ENCODE measurements at places on chromosomes 2 and 18. TPM values are rescaled to one million over a fixed set of nuclear protein-coding genes. Genes with fewer than 3 reads are reported as not detected.

DNA sequence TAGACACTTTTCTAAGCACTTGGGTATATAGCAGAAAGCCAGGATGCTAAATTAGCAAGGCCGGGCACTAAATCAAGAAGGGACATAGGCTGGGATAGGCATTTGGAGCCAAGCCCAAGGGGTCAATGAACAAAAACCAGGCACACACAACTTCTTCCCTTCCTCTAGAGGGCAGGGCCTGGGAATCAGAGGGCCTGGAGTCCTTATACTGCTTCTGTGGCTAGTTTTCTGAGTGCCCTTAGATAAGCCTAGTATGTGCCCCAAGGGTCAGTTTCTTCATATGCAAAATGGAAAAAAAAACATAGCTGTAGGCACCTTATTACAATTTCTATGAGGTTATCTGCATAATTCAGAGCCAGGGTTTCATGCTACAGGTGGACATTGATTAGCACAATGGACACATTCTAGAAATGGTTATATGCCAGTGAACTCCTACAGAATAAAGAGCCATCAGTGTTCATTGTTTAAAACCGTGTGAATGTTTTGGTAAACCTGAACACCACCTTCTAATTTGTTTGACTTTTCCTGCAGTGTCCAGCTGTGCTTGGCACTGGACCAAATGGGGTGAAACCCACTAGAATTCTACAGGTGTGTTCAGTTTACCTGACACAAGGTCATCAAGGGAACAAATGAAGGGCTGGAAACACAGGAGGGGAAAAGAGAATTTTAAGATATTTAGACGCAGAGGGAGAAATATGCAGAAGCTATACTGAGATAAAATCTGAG, 49.6 kb downstream of the PAX8 start:
- DNase-seq, result peak; percentile 35

Gene CRYBA2
- not detected for total RNA-seq

GRCh38 chr2:223681125-223681524, 79.0 kb upstream of the SCG2 start:
- DNase-seq, result no peak

GRCh38 chr18:24491927-24492834, 31.7 kb downstream of the HRH4 start:
- DNase-seq, result no peak

GRCh38 chr18:21452276-21452780, 148.2 kb downstream of the ESCO1 start:
- peak; percentile 31 for DNase-seq

DNA sequence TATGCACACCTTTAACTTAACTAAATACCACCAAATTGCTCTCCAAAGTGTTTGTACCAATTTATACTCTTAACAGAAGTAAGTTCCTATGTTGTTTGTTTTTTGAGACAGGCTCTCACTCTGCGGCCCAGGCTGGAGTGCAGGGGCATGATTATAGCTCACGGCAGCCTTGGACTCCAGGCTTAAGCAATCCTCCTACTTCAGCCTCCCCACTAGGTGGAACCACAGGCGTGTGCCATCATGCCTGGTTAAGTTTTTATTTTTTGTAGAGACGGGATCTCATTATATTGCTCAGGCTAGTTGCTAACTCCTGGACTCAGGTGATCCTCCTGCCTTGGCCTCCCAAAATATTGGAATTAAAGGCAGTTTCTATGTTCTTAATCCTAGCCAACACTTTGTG, 13.1 kb upstream of the NAB1 start:
- no peak for DNase-seq

Gene HJURP
- 27.2 TPM for total RNA-seq

Gene MAT2A
- total RNA-seq, result 124 TPM

Gene SPR
- total RNA-seq, result 17.7 TPM

GRCh38 chr18:46253498-46253897, 149.3 kb downstream of the HAUS1 start:
- DNase-seq, result peak; percentile 68

- peak; percentile 93 for DNase-seq
These were observed 65.8 kb downstream of the RBMS1 start for GRCh38 chr2:160427629-160428404.

Gene HNMT
- total RNA-seq, result 64.4 TPM

DNA sequence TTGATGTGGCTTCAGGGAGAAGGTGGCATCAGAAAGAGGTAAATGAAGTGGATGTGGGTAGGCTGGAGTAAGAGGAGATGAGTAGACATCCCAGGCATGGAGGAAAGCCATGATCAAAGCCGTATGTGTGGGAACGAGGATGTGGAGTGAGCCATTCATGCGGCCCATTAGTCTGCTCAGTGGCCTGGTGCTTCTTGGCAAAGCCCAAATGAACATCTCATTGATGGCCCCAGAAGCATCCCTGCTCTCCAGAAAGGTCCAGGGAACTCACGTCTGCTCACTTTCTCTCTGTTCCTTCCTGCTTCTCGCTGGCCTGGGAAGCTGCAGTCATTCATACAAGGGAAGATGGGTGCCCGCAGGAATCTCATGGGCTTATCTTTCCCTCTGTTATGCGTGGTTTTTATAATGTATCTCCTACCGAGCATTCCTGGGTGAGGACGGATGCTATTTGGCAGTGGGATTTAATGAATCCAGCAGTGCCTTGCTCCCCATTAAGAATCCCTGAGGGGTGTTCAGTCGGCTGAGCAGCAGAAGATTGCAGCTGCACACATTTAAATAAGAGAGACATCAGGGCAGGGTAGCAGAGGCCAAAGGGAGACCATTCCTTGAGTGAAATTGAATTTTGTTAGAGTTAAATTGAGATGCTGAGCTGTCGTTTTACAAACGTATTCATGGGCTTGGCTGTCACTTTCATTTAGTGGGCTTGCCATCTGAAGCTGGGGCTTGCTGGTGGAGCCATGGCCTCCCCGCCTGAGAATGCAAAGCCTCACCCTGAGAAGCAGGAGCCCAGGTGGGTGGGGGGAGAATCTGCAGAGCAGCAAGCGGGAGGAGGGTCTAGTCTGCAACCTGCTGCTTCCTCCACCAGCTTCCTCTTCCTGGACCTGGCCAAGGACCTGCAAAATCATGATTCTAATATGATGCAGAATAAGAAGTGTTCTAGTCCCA, 64.5 kb downstream of the LYPD1 start:
- no peak for DNase-seq

DNA sequence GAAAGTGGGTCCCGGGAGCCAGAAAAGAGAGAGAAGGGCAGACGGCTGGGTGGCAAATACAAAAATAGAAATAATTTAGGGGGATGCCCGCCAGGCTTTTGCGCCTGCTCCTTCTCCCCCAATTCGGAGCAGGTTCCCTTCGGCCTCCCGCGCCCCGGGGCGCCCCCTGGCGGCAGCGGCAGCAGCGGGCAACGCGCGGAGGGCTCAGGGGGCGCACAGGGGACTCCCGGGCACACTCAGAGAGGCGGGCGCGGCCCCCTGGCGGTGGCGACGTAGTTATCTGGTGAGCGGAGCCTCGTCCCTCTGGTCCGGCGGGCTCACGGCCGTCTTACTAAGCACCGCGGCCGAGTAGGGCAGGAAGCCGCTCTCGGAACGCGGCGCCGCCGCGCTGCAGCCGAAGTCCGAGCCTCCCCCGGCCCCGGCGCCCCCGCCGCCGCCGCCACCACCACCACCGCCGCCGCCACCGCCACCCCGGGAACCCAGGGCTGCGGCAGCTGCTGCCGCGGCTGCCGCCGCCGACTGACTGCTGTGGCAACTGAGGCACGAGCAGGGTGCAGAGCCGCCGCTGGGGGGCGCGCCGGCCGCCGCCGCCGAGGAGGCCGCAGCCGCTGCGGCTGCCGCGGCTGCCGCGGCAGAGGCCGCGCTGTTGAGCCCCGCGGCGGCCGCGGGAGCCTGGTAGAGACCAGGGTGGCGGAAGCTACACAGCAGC, 3.8 kb downstream of the EVX2 start:
- peak; percentile 28 for DNase-seq

- no peak for DNase-seq
These were observed 102.2 kb upstream of the XPO1 start for GRCh38 chr2:61640406-61640805.

DNA sequence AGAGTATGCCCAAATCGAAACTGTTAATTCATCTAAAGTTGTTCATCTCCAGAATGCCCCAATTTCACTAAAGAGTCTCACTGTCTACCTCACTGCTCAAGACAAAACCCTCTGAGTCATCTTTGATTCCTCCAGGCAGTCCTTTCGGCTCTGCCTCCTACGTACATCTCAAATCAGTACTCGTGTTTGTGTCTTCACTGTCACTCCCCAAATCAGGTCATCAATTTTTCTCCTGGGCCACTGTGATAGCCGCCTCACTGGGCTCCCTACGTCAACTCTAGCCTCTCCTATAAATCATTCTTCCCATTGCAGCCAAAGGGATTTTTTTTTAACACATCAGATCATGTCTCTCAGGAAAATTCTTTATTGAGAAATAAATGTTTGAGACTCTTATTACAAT, 42.1 kb upstream of the TTC39C start:
- DNase-seq, result peak; percentile 44

DNA sequence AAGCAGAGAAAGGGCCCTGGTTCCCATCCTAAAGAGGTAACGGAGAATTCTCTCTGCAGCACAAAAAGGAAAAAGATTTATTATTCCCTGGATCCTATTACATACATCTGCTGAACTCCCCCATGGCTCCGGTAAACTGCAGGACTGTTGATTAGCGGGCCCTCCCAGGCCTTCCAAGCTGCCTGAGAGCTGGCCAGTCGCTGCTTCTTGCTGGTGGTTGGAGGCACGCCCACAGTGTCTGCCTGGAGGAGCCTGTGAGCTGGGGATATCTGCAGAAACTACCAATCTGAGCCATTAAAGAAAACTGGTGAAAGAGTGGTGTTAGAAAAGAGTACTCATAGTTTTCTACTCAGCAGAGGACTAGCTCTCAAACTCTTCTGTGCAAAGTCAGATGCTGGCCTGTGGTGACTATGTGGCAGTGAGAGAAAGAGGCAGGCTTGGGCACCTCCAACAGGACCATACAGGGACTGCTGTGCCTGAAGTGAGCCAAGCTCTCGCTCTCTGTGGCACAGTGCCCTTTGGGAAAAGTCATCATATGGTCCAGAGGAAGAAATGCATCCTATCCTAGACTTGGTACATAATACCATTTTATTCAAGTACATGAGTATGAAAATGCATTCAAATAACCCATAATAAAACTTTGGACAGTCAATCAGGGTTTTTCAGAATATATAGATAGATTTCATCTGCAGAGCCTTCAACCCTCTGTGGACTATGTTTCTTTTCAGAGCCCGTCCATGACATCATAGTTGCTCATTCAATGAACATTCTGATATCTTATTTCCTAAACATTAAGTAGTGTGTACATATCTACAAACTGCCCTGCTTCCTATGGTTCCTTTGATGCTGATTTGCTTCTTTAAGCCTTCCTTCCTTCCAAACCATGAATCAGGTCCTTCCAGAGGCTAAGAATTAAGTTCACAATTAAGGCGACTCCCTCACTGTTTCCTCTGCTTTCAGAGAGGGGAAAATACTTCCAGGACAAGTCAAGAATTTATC, 242.0 kb upstream of the LYPD1 start:
- peak; percentile 48 for DNase-seq

Gene ACADL
- total RNA-seq, result not detected

DNA sequence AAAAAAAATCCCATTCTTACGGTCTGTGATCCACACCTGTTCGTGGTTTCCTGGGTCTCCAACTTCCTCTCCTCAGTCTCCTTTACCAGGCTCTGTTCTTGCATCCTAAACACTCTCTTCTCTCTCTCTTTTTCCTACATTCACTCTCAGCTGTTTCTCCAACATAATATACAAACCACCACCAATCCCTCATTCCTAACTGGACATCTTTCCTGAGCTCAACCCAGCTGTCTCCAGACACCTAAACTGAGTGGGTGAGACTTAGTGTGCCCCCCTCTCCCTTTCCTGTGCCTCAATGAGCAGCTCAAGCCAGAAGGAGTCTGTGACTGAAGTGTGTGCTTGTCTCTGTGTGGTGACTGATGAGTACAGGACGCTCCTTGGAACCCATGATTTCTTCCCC, 59.4 kb downstream of the LIPG start:
- no peak for DNase-seq

DNA sequence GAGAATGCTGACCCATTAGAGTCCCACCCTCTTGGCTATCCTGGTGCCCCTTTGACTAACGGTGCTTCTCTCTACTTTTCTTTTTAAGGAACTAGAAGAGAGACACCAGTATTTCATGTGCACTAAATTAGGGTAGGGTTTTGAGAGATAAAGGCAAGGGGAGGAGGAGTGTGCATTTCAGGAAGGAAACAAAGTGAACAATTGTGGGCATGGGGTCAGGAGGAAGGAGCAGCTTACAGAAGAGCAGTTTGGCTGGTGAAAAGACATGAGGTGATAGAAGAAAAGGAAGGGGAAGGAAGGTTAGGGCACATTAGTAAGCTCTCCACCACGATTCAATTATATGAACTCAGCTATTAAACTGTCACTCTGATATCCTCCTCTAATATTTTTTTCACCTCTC, 105.8 kb upstream of the CTAGE1 start:
- no peak for DNase-seq

DNA sequence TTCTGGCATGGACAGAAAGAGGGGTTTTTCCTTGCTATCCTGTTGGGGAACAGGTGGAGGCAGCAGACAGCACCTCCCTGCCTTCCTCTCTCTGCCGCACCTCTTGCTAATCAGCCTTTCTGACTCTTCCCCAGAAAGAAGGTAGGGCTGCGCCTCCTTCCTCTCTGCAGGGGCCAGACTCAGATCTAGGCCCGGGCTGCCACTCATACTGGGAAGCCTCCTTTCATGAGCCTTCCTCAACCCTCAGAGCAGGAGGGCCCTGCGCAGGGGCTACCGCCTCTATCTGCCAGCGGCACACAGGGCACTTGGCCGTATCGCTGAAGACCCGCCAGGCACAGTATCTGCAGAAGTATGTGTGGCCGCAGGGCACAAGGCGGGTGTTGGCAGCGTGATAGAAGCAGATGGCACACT, 7.1 kb downstream of the NEURL3 start:
- no peak for DNase-seq

Gene COLEC11
- total RNA-seq, result 0.43 TPM

DNA sequence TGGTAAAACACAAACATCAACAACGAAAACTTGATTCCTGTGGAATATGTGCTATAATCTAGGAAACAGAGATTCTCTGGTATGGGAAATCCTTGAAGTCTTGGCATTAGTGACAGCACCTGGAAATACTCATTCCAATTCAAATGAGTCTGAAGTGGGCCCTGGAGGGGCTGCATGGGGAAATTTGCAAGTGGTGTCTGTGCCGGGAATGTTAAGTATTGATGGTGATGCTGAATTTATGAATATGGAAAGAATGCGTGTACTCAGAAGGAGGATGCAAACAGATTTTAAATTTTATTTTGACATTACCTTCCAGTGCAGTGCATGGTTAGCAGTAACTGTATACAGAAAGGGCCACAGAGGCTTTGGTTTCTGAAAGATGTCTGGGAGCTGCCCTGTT, 37.2 kb downstream of the PTPRM start:
- no peak for DNase-seq

GRCh38 chr2:110903548-110903947, 171.2 kb downstream of the ACOXL start:
- no peak for DNase-seq
